ENCODE measurements at places on chromosomes 5 and 9.

DNA sequence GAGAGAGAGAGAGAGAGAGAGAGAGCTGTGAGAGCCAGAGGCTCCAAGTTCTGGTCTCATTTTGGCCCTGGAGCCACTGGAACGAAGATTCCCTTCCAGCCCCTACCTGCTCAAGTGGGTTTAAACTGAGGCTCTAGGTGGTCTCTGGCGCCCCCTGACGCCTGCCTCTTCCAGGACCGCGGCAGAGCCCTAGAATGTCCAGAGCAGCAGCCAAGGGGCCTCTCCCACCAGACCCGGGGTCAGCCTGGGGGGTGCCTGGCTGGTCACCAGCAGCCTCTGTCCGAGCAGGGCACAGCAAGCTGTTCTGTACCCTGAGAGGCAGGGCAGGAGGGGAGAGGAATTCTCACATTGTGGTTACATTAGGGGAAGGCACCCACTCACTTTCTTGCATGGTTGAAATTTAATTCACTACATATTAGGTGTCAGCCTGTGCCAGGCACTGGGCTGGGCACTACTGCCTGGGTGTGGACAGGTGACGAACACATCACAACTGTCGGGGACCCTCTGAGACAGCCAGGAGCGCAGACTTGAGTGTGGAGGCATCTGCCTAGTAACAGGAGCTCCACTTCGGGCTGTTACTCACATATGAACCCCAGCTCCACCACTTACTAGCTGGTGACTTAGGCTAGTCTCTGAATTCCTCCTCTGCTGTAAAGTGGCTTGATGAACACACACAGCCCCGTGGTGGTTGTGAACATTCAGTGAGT, 44.5 kb downstream of the AMBP start:
- peak; percentile 8 for DNase-seq

DNA sequence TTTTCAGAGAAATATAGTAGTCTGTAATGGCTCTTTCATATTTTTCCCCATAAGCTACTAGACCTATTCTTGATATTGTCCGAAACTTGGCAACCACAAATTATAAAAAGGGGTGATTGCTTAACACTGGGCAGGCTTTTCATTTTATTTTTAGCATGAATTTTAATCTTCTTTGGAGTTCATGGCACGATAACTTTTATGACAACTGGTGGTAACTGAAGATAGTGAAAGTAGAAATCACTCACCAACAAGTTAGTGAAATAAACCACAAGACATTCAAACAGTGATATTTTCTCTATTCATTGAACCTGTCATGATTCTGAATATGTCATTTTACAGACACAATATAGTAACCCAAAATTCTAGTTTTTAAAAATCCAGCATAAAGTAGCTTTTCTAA, 213.9 kb downstream of the PRDM9 start:
- no peak for DNase-seq

DNA sequence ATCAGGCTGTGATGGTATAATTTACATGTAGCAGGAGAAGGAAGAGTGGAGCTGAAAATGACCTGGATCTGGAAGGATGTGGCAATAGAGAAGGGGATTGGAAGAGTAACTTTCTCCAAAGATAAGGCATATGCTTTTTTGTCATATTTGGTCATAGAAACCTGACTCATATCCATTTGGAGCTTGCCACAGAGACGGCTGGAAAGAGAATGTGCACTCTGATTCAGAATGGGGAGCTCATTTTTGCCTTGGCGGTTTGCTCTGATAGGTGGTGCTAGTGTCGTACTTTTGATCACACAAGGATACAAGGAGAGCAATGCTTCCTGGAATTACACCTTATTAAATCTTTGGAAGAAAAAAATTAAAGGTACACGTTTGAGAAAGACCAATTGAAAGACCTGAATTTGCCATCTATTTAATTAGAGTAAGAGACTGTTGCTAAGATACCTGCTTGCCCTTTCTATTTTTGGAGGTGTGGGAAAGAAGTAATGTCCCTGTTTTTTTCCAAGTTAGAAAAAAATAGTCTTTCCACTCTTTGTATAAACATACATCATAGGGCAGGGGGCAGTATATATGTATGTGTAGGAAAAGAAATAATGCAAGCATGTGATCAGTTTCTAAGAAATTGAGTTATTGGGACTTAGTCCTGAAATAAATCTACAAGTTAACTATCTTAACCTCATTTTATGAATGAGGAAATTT, 5.4 kb downstream of the LSM11 start:
- peak; percentile 70 for DNase-seq

GRCh38 chr9:4334410-4334813, 34.5 kb upstream of the GLIS3 start:
- peak; percentile 67 for DNase-seq

DNA sequence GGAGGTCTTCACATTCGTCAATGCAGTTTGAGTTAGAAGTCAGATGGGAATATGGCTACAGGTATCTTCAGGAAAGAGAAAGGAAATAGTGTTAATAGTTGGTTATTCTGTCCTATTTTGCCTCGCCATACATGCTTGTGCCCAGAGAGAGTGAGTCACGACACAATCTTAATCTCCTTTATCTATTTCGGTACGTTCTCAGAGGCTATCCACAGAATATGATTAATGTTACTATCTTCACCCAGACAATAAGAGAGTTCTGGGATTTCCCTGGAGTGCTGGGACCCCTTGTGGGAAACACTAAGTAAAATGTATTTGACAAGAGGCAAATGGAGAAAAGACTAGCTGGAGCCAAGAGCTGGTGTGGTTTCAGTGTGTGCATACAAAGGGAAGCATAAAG, 25.5 kb downstream of the MINAR2 start:
- DNase-seq = no peak

DNA sequence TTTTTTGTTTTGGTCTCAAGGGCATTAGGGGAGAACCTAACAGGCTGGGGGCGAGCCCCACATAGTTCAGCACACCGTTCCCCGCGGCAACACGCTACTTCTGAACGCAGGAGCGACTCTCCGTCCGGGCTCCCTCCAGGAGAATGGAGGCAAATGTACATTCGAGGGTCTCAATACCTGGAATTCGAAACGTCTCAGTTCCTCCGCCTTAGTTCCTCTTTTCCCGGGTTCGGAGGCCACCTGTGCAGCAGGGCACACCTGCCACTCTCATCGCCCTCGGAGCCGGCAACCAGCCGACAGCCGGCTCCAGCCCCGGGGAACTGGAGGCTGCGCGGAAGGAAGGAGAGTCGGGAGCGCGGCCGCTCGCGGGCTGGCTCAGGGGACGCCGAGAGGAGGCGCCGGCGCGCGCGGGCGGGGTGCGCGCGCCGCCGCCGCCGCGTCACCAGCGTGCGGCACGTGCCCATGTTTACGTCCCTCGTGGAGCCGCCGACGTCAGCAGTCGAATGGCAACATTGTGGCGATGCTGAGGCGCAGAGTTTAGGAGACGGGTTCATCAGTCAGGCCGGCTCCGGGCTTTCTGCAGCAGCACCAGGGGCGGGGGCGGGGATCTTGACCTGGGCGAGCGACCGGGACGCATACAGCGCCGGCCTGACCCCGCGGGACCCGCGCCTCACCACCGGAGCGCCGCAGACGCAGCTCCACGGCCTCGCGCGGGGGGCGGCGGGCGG, at the start of gene JMY:
JMY (plus strand) TSS at position 498 of the 728 bp plus-strand sequence. CDS start 520 bp downstream, outside the sequence.
- peak; percentile 84 for DNase-seq

DNA sequence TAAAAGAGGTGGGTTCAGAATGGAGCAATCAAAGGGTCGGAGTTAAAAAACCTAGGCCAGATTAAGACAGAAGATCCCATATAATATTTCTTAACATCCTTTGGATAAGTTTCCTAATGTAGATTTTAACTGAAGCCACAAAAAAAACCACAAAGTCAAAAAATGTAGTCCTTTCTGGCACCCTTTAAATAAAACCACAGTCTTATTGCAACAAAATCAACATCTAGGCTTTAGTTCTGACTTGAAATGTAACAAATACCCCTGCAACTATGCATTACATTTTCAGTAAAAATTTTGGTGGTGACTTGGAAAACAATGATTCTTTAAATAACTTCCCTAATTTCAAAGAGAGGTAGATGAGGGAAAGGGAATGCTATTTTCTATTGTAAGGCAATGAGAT, 109.2 kb downstream of the PSAT1 start:
- DNase-seq = no peak

GRCh38 chr5:121304838-121305237, 546.8 kb upstream of the FTMT start:
- DNase-seq = no peak

- no peak for DNase-seq
Measured at GRCh38 chr9:81656004-81656403, 33.3 kb downstream of the TLE1 start.

DNA sequence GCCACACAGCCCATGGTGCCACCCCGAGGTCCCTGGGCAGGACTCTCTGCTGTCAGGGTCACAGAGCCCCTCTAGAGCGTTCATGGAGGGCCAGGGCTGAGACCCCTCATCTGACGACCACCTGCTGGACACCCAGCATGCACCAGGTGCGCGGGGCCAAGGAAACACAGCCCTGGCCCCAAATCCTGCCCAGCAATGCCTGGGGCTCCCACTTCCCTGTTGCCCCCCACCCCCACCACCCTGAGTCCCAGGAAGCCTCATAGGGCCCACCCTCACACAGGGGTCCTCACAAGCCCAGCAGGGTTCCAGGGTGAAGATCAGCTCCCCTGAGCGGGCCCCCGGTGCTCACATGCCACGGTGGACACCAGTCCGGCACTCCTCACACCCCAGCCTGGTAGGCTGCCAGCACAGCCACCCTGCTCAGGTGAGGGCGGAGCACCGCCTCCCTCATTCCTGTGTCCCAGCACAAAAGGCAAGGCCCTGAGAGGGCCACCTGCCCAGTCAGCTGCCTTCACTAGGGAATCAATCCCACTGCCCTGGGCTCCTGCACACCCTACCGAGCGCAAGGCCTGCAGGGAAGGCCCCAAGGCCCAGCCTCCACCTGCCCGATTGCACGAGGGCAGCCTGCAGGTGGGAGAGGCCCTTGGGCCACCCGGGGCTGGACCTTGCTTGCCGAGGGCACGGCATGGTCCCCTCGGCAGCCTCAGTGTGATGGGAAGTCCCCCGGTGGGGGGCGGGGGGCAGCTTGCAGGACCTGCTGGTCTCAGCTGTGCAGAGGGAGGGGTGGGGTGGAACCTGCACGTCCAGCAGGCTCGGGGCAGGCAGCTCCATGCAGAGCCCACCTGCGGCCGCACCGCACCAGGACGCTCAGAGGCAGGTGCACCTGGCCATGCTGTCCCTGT, 56.4 kb upstream of the UBAC1 start:
- no peak for DNase-seq

DNA sequence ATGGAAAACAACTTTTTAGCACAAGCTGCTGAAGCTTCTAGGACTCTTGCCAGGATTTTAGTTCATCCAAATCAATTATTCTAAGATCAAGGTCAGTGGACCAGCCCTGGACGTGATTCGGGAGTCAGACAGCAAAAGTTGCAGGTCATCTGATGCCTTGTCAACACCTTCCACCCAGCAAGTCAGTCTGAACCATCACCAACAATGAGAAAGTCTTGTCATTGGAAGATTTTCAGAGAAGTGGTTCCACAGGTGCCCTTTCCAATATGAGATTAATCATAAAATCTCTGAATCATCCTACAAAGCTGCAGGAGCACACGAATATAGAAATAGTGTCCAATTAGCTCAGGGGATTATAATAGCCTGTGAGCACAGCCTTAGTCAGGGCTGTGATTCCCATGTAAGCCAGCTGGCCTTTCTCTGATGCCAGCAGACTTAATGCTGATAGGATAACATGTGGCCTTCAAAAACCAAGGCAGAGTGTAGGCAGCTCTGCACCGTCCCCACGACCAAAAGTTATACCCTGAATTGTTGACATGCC, 445.0 kb upstream of the TRPC7 start:
- peak; percentile 94 for DNase-seq

- peak; percentile 41 for DNase-seq
Measured at GRCh38 chr5:160543395-160543794, 121.7 kb downstream of the PTTG1 start.

GRCh38 chr5:158115468-158115867, 256.5 kb upstream of the CLINT1 start:
- no peak for DNase-seq

- DNase-seq = peak; percentile 38
Measured at GRCh38 chr5:96427824-96428223, 5.2 kb downstream of the PCSK1 start.

DNA sequence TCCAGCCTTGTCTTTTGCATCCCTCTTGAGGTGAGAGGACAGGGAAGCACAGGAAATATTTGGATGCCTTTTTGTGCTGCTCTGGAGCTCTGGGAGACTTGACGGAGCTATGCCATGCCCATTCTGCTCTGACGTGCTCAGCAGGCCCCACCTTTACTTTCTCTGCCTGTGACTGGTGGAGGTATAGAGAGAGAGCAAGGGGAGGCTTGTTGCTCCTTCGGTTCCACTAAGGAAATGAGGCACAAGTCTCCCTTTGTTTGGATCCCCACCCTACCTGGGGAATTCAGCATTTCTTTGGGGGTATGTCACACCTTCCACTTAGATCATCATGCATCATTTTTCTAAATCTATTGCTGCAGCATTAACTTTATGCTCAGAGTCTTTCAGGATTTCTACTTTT, 121.8 kb upstream of the CNTLN start:
- peak; percentile 63 for DNase-seq

GRCh38 chr9:127345566-127345965, 51.4 kb upstream of the SLC2A8 start:
- no peak for DNase-seq

- DNase-seq = no peak
Measured at GRCh38 chr5:2832394-2832793, 80.9 kb upstream of the IRX2 start.

GRCh38 chr5:139113892-139114291, 84.3 kb downstream of the SIL1 start:
- DNase-seq = no peak

DNA sequence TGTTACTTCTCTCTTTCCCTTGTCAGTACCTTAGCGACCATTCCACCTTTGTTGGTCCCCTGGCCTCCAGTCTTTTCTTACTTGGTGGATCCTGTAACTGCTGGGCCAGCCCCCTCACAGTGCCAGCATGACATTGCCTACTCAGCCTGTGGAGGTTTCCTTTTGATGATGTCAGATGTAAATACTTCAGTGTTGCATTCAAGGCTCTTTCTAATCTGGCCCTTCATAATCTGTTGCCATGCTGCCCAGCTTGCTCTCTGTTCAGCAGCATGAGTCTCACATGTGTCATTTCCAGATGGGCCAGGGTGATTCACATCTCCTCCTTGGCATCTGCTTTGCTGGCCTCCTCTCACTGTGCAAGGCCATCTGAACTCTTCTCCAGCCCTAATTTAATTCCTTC, 57.1 kb downstream of the MAST4 start:
- peak; percentile 87 for DNase-seq

DNA sequence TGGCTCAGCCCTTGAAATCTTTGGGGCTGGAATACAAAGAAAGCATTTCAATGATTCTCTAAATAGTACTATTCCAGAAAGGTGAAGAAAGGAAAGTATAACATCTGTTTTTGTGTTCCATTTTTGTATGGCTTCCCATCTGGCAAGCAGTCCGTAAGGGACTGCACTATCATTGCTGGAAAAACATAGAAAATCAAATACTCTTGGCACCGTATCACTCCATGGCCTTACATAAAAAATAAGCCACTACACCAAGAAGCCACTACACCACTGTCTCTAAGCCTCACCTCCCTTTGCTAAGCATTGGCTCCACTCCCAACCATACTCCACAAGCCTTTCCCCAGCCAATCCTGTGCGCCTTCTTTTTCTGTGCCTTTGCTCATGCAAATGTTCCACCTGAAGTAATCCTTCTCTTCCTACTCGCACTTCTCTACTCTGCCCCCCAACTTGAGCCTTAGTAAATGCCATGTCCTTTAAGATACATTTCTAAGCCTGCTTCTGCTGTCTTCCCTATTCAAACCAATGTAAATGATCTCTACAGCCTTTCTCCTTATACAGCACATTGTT, 454.6 kb upstream of the TUSC1 start:
- no peak for DNase-seq

- peak; percentile 46 for DNase-seq
Measured at GRCh38 chr9:113541019-113541900, 77.7 kb downstream of the RGS3 start.

- peak; percentile 85 for DNase-seq
Measured at GRCh38 chr9:128733256-128733655, 9.3 kb upstream of the ZDHHC12 start.

Data from epithelial cell of esophagus (primary cell).